ENCODE measurements at places on chromosomes 5 and 9.

GRCh38 chr9:129803676-129804060, 684 bp downstream of the TOR1B start:
- peak; percentile 13 for DNase-seq
- peak overlapping the region; percentile 98 for H3K4me3 ChIP-seq
- no peaks in the 10 kb centered on the region for H3K4me1 ChIP-seq
- no peaks in the 10 kb centered on the region for H3K27me3 ChIP-seq

DNA sequence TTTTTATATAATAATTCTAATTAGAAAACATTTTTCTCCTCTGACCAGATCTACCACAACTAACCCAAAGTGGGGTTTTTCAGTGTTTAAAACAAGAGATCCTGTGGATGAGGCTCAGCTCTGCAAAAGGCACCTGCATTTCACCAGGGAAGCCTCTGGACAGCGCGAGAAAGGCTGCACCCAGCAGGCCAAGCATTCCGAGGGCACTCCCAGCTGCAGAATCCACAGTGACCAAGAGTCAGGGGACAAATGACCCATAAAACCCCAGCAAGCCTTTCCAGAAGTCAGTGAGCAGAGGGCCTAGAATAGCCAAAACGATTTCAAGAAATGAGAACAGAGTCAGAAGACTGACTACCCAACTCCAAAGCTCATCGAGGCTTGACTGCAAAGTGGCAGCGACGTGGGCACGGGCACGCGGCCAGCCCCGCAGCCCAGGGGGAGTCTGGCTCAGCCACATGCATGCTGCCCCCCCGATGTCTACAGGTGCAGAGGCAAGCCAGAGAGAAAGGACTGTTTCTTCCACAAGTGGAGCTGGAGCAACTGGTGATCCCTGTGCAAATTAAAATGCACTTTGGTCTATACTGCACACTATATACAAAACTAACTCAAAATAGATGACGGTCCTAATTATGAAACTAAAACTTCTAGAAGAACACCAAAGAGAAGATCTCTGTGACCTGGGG, 26.2 kb downstream of the TPPP start:
- H3K27me3 ChIP-seq = no peaks in the 10 kb centered on the region
- no peak overlapping the region for H3K27ac ChIP-seq
- peaks cover 4% of the 10 kb centered on the region for H3K4me1 ChIP-seq

DNA sequence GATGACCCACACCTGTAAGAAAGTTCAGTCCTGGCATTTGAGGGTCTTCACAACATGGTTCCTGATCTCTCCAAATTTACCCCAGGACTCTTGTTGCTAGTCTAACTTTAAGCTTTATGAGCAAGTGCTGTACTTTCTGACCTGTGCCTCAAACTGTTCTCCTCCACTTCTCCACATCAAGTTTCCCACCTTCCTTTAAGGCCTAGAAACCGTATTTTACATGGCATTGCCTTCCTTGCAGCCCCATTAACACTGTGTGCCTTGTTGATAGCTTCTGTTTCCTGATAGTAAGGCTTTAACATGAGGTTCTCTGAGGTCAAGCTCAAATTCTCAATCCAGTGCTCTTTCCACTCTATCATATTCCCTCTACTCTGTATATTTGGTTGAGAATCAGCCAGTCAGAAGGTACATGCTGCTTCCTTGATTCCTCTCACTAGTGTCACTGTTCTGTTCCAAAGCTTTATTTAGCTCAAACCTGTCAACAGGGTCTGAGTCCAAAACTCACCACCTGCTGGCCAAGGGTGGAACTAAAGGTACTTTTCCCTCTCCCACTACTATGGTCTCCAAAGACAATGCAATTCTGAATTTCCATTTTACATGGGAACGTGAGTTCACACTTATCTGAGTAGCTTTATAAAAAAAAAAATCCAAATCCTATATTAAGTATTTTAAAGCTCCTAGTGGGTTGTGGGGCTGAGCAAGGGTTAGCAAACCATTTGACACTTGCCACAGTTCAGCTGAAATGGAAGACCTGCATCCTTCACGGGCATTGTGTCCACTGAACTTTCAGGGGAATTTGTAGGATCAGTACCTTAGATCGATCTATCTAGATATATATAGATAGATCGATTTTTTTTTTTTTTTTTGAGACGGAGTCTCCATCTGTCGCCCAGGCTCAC, 21.1 kb downstream of the VCP start:
- H3K27me3 ChIP-seq = no peaks in the 10 kb centered on the region
- peaks cover 81% of the 10 kb centered on the region for H3K36me3 ChIP-seq
- H3K4me1 ChIP-seq = peaks cover 7% of the 10 kb centered on the region
- H3K4me3 ChIP-seq = no peak overlapping the region

GRCh38 chr9:801399-802071, 40.0 kb upstream of the DMRT1 start:
- DNase-seq = no peak
- H3K4me1 ChIP-seq = no peaks in the 10 kb centered on the region
- H3K4me3 ChIP-seq = no peak overlapping the region
- no peak overlapping the region for H3K27ac ChIP-seq

GRCh38 chr5:162503796-162504195, 436.2 kb downstream of the GABRG2 start:
- H3K36me3 ChIP-seq = no peaks in the 10 kb centered on the region
- no peak overlapping the region for H3K4me3 ChIP-seq
- H3K27ac ChIP-seq = no peak overlapping the region

- H3K36me3 ChIP-seq = no peaks in the 10 kb centered on the region
- H3K4me3 ChIP-seq = no peak overlapping the region
- H3K27me3 ChIP-seq = no peaks in the 10 kb centered on the region
- peaks cover 10% of the 10 kb centered on the region for H3K4me1 ChIP-seq
- peak overlapping the region; percentile 74 for H3K27ac ChIP-seq
These were observed 4.7 kb upstream of the TNIP1 start for GRCh38 chr5:151085517-151086041.

DNA sequence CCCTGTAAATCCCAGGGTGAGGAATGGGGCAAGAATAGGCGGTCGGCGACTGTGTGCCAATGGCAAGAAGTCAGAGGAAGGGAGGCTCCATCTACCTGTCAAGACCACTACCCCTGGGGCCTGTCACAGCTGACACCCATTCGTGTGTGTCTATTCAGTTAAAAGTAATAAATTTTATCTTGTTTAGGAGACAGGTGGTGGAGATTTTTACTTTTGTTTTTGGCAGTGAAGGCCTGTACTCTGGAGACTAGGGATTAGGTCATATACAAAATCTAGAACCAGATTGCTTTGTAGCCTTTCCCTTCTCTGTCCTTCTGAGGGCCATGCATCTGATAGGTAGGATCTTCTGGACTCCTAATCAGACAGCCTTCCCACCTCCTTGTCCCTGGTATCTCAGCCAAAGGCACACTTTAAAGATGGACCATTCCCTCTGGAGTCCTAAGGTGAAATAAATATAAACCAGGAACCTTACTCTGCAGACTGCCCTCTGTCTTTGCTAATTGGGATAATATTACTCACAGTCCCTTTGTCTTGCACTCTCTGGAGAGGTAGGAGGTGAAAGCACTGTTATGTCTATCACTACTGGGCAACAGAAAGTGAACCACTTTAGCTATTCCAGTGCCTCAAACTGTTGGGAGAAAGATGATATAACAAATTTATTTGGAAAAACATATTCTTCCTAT, 213.2 kb upstream of the ACTBL2 start:
- H3K27me3 ChIP-seq = no peaks in the 10 kb centered on the region
- peaks cover 38% of the 10 kb centered on the region for H3K4me1 ChIP-seq
- DNase-seq = peak; percentile 26
- peak overlapping the region; percentile 88 for H3K27ac ChIP-seq

DNA sequence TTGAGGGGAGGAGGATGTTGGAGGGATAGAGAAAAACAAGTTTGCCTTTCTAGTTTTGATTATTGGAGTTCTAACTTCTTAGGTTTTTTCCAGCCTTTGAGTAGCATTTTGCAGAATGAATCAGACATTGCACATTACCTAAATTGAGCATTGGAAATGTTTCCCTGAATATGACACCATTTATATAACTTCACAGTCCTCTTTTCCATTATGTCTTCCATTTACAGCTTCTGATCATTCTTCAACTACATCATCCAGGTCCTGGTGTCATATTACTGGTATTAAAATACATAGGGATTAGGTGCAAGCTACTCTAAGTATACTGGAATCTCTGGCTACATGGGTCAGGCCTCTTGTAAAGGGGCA, 286.1 kb downstream of the ARHGAP26 start:
- no peaks in the 10 kb centered on the region for H3K27me3 ChIP-seq
- H3K36me3 ChIP-seq = peaks cover 29% of the 10 kb centered on the region
- H3K4me1 ChIP-seq = peaks cover 39% of the 10 kb centered on the region
- H3K4me3 ChIP-seq = no peak overlapping the region
- H3K27ac ChIP-seq = peak overlapping the region; percentile 6

- H3K27ac ChIP-seq = no peak overlapping the region
- no peaks in the 10 kb centered on the region for H3K27me3 ChIP-seq
- no peak for DNase-seq
These were observed 34.3 kb downstream of the DNAH5 start for GRCh38 chr5:13910201-13910600.

- no peak overlapping the region for H3K4me3 ChIP-seq
- no peaks in the 10 kb centered on the region for H3K36me3 ChIP-seq
- no peaks in the 10 kb centered on the region for H3K27me3 ChIP-seq
- no peaks in the 10 kb centered on the region for H3K4me1 ChIP-seq
- H3K27ac ChIP-seq = no peak overlapping the region
These were observed 93.2 kb downstream of the MYO10 start for GRCh38 chr5:16842896-16843295.

GRCh38 chr9:112315331-112316257, 17.8 kb downstream of the PTBP3 start:
- H3K27me3 ChIP-seq = no peaks in the 10 kb centered on the region
- peaks cover 12% of the 10 kb centered on the region for H3K4me1 ChIP-seq
- no peaks in the 10 kb centered on the region for H3K36me3 ChIP-seq
- no peak overlapping the region for H3K27ac ChIP-seq
- no peak for DNase-seq

GRCh38 chr5:160899735-160900134, 47.7 kb upstream of the ATP10B start:
- no peaks in the 10 kb centered on the region for H3K36me3 ChIP-seq
- no peaks in the 10 kb centered on the region for H3K4me1 ChIP-seq
- no peak for DNase-seq
- no peaks in the 10 kb centered on the region for H3K27me3 ChIP-seq

DNA sequence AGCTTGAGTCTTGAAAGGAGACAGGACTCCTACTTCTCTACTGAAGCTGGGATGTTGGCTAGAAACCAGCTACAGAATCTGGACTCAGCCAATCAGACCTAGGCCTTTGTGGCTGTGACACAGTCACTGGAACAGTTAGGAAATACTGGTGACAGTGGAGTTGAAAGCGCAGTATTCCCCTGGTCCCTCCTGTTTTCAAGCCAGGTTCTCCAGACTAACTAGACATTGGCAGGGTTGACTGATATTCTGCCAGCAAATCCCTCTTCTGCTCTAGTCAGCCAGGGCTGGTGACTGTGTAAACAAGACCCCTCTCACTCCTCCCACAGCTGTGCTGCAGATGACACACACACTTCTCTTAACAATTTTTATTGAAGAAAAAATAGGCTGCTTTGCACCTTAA, 8.7 kb downstream of the SHROOM1 start:
- no peaks in the 10 kb centered on the region for H3K36me3 ChIP-seq
- peaks cover 25% of the 10 kb centered on the region for H3K4me1 ChIP-seq
- H3K27ac ChIP-seq = no peak overlapping the region
- H3K27me3 ChIP-seq = no peaks in the 10 kb centered on the region

DNA sequence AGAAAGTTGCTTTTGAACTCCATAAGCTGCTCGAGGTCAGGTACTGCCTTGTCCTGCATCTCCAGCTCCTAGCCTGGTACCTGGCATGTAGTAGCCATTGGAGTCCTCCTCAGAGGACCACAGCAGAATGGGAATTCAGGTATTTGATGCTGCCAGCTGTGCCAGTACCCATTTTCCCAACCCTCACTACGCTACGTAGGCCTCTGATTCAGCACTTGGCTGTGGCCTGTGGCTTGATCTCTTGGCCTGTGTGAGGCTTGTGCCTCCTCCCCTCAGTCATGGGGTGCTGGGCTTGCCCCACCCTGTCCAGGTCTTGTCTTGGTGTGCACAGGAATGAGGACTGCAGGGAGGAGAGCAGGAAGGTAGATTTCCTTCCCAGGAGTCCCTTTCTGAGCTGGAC, 11.8 kb downstream of the OTULIN start:
- H3K27ac ChIP-seq = peak overlapping the region; percentile 48
- peaks cover 74% of the 10 kb centered on the region for H3K4me1 ChIP-seq
- no peaks in the 10 kb centered on the region for H3K27me3 ChIP-seq
- peak overlapping the region; percentile 41 for H3K4me3 ChIP-seq

DNA sequence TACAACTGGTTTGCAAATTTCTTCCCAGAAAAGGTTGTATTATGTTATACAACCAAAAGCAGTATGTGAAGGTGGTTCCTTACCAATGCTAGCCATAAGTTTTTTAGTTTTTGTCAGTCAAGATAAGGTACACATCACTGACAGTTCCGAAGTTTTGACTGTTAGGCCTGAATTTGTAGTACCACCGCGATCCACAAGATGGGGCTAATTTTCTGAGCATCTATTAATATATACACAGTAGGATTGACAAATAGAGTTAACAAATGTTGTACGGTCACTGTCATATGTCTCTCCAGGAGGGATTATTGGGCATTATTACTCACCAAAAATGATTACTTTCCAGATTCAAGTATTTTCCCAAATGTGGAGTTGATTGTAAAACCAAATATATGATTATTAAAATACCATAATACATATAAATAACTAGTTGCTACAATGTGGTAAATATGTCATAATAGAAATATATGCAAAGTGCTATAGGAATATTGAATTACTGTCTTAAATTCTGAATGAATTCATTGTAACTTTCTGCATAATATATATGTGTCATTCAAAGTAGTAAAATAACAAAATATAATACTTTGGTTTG, 28.4 kb upstream of the LRRC19 start:
- H3K4me1 ChIP-seq = no peaks in the 10 kb centered on the region
- H3K27me3 ChIP-seq = no peaks in the 10 kb centered on the region
- peak; percentile 36 for DNase-seq
- H3K27ac ChIP-seq = no peak overlapping the region
- no peaks in the 10 kb centered on the region for H3K36me3 ChIP-seq

DNA sequence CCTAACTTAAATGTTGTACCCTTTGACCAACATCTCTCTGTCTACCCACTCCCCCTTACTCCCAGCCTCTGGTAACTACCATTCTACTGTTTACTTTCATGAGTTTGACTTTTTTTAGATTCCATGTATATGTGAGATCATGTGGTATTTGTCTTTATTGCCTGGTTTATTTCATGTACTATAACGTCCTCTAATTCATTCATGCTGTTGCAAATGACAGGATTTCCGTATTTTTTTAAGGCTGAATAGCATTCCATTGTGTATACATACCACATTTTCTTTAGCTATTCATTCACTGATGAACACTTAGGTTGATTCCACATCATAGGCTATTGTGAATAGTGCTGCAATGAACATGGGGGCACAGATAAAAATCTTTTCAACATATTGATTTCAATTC, 11.8 kb upstream of the NDUFB6 start:
- H3K36me3 ChIP-seq = no peaks in the 10 kb centered on the region
- DNase-seq = no peak

DNA sequence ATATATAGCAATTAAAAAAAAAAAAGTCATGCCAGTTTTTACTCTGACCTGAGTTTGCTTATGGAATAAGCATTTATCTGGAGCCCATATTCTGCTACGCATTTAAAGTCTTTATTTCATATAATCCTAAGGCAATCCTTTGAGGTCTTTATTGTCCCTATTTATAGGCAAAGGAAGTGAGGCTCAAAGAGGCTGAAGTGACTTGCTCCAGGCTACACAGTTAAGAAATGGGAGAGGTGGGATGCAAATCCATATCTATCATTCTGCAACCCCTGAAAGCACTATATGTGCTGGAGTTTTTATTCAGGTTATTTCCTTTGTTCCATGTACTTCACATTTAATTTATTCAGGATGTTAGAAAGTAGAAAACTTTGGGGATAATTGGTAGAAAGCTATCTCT, 12.1 kb downstream of the KDM3B start:
- peaks cover 30% of the 10 kb centered on the region for H3K4me1 ChIP-seq
- no peaks in the 10 kb centered on the region for H3K36me3 ChIP-seq
- H3K27me3 ChIP-seq = no peaks in the 10 kb centered on the region
- DNase-seq = no peak
- no peak overlapping the region for H3K4me3 ChIP-seq
